ENCODE measurements at places on chromosomes 1 and 21. TPM values are rescaled to one million over a fixed set of nuclear protein-coding genes. Genes with fewer than 3 reads are reported as not detected.

CELA2A gene
- not detected for total RNA-seq

PSMA5 gene
- total RNA-seq: 148 TPM

NOC2L gene
- total RNA-seq: 83.7 TPM

SLC45A1 gene
- 0.95 TPM for total RNA-seq

HAO2 gene
- not detected for total RNA-seq

OR6K3 gene
- total RNA-seq: not detected

CLIC4 gene
- total RNA-seq: 353 TPM

All from astrocyte (in vitro differentiated cells and primary cell).